ENCODE measurements at places on chromosomes 4 and X. TPM values are rescaled to one million over a fixed set of nuclear protein-coding genes. Genes with fewer than 3 reads are reported as not detected.

F9 gene
- 0.55 TPM for total RNA-seq

CT45A10 gene
- total RNA-seq, result not detected

HTN1 gene
- not detected for total RNA-seq

ZCCHC12 gene
- total RNA-seq, result 0.20 TPM

TLR1 gene
- 16.6 TPM for total RNA-seq

TRIM61 gene
- 2.8 TPM for total RNA-seq

USP17L27 gene
- not detected for total RNA-seq

ZNF81 gene
- total RNA-seq, result 10.4 TPM

ASB9 gene
- total RNA-seq, result 2.9 TPM

CT45A5 gene
- total RNA-seq, result not detected

SPIN4 gene
- total RNA-seq, result 2.3 TPM

HSFX4 gene
- not detected for total RNA-seq

ADAMTS3 gene
- total RNA-seq, result 0.40 TPM

PDE6B gene
- total RNA-seq, result 8.6 TPM

FRG2 gene
- total RNA-seq, result not detected

SMIM43 gene
- not detected for total RNA-seq

BEX1 gene
- 3.8 TPM for total RNA-seq

AWAT2 gene
- total RNA-seq, result not detected

USP11 gene
- total RNA-seq, result 59.0 TPM

SCRG1 gene
- total RNA-seq, result 8.4 TPM

NSD2 gene
- 45.9 TPM for total RNA-seq

GPRIN3 gene
- total RNA-seq, result 15.2 TPM

RAB9B gene
- 5.7 TPM for total RNA-seq

NHSL2 gene
- 13.6 TPM for total RNA-seq

COX7B2 gene
- total RNA-seq, result not detected

IL3RA gene
- total RNA-seq, result 3.8 TPM

LIMCH1 gene
- total RNA-seq, result 90.3 TPM

BST1 gene
- 12.7 TPM for total RNA-seq

ADGRG2 gene
- 12.5 TPM for total RNA-seq

BRS3 gene
- total RNA-seq, result not detected

F8 gene
- total RNA-seq, result 5.5 TPM

RBM47 gene
- total RNA-seq, result 143 TPM
